A375 (cell line): ENCODE measurements at places on chromosomes 6 and 20. TPM values are rescaled to one million over a fixed set of nuclear protein-coding genes. Genes with fewer than 3 reads are reported as not detected.

WFDC5 gene
- total RNA-seq: not detected in 2 replicates

KCNK17 gene
- 0.05 TPM in 1 of 2 replicates, not detected in the other for total RNA-seq

CDSN gene
- not detected in 2 replicates for total RNA-seq

KIAA1755 gene
- 4.4 and 7.7 TPM in 2 replicates for total RNA-seq

BEND6 gene
- total RNA-seq: 1.7 and 4.0 TPM in 2 replicates
